GM12865 (cell line): ENCODE measurements at places on chromosomes 2 and 18.
A peak's percentile ranks its signal among the peaks of the same experiment; 100 is the strongest.

GRCh38 chr2:54455131-54455562 lies 980 bp upstream of the SPTBN1 start:
- no peak for DNase-seq

GRCh38 chr2:176162911-176163671 lies 6.0 kb downstream of the HOXD3 start:
- no peak for DNase-seq

DNA sequence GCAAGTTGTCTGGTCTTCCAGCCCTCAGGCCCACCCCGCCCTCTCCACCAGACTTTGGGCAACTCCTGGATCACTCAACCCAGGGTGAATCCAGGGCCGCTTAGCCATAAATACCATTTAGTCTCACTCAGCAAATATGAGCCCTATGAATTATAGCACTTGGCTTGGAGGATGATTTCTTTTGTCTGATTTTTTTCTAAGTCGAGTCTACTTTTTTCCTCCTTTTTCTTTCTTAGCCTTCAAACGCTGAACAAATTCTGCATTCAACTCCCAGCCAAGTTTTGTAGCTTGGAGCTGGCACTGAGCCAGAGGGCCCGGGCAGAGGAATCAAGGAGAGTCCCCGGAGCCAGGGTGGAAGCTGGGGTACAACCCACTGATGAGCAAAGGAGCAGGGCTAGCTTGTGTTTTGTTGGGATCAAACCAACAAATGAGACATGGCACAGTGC lies 48.7 kb downstream of the SERTAD2 start:
- no peak for DNase-seq

DNA sequence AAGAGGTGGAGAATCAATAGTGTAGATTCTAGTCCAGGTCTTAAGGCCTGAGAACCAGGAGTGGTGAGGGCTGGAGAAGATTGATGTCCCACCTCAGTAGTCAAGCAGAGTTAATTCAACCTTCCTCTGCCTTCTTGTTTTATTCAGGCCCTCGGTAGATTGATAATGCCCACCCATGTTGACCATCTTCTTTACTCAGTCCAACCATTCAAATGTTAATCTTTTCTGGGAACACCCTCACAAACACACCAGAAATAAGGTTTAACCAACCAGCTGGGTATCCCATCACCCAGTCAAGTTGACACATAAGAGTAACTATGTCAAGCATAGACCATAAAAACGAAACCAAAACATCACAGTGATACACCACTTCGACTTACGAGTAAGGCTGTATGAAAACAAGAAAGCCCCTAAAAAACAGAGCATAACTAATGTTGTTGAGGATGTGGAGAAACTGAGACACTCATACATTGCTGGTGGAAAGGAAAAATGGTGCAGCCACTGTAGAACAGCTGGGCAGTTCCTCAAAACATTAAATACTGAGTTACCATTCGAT lies 57.5 kb downstream of the SLC35F5 start:
- DNase-seq: peak; percentile 79

GRCh38 chr2:8317418-8317817 lies 364.4 kb upstream of the ID2 start:
- no peak for DNase-seq

DNA sequence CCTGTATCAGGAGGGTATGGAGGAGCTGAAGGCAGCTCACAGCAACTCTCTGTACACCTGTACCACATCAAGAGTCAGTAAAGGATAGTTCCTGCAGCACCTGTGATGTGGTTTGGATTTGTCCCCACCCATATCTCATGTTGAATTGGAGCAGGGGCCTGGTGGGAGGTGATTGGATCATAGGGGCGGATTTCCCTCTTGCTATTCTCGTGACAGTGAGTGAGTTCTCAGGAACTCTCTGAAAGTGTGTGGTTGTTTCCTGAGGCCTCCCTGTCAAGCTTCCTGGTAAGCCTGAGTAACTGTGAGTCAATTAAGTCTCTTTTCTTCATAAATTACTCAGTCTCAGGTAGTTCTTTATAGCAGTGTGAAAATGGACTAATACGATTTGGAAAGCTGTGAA lies 28.9 kb downstream of the OSBPL1A start:
- peak; percentile 35 for DNase-seq

GRCh38 chr2:12697617-12698016 lies 19.1 kb upstream of the TRIB2 start:
- no peak for DNase-seq

- DNase-seq: no peak
Observed at GRCh38 chr2:225725726-225726125, 326.2 kb downstream of the NYAP2 start.

- peak; percentile 92 for DNase-seq
Observed at GRCh38 chr2:27428978-27429541, 629 bp downstream of the NRBP1 start.

DNA sequence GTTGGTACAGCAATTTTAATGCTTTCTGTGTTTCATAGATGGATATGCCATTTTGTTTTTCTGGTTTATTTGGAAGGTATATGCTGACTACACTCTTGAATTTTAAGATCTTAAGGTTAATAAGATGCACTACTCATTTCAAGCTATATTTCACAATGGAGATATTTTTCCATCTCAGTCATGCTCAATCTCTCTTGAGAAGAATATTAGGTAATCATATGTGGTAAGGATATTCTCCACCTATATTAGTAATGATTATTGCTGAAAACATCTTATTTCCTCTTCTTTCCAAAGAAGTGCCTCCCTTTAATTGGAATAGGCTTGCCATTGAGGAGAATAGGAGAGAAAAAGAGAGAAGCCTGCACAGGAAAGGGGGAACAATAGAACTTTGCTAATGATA lies 40.1 kb downstream of the EPB41L3 start:
- DNase-seq: no peak

GRCh38 chr18:13268158-13269012 lies 49.8 kb downstream of the LDLRAD4 start:
- no peak for DNase-seq

DNA sequence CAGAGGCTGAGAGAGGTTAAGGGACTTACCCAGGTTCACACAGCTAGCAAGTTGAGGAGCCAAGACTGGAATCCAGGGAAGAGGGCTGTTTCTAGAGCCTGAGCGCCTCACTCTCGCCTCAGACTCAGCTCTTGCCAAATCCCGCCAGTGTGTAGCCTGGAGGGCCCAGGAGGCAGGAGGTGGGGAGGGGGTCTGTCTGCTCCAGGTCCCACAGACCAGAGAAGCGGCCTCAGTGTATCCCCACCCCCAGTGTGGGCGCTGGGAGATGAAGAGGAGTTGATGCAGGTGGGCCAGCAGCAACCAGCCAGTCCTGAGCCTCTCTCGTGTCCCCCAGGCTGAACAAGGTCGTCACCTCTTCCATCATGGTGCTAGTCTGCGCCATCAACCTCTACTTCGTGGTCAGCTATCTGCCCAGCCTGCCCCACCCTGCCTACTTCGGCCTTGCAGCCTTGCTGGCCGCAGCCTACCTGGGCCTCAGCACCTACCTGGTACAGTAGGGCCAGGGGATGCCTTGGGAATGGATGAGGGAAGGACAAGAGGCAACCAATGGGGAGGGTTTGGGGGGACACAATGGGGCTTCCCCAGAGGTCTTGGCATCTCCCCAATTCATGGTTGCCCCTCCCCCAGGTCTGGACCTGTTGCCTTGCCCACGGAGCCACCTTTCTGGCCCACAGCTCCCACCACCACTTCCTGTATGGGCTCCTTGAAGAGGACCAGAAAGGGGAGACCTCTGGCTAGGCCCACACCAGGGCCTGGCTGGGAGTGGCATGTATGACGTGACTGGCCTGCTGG lies 5.2 kb upstream of the CTDSP1 start:
- DNase-seq: no peak

GRCh38 chr2:176709149-176709951 lies 440.1 kb downstream of the MTX2 start:
- no peak for DNase-seq

DNA sequence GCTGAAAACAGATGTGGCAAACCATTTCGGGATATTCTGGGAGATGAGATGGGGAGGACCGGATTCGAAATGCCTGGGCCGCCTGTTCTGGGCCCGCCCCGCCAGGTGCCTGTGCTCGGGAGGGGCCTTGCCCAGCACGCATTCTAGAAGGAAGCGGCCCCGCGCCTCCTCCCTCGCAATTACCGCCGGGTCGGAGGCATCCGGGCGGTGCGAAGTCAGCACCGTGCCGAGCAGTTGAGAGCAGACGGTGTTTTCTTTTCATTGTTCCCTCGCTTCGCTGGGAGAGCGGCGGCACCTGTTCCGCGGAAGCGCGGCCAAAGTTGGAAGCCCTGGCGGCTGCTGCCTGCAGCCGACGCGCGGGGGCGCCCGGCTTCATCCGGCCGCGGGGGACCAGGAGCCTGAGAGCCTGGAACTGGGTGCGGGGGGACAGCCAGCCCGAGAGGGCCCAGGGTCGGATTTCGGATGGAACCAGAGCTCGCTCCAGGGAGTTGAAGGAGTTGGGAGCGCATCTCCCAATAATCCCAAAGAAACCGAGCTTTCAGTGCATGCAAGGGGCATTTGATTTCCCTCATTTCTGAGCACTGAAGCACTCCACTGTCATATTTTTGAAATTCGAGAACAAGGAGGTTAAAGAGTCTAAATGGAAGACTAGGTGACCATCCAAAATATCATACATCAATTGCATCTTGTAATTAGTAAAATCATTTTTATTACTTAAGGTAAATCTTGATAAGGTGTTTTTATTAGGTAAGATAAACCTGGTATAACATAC lies 241.8 kb upstream of the RAB12 start:
- peak; percentile 7 for DNase-seq

DNA sequence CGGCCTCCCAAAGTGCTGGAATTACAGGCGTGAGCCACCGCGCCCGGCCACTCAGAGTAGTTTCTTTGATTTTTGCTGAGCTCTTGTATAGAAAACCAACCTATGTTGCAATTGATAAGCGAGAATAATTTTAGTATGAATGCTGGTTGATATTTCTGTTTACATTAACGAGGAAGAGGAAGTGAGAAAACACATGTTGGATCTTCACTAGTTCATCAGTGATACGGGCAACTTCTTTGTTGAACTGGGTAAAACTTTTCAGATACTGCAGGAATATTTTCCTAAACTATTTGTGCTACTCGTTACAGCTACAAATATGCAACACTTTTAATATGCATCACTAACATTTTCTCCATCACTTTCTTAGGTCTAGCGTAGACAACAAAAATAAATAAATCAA lies 67.9 kb upstream of the SLC25A52 start:
- no peak for DNase-seq

- DNase-seq: no peak
Observed at GRCh38 chr2:222652491-222653255, 3.2 kb downstream of the FARSB start.

DNA sequence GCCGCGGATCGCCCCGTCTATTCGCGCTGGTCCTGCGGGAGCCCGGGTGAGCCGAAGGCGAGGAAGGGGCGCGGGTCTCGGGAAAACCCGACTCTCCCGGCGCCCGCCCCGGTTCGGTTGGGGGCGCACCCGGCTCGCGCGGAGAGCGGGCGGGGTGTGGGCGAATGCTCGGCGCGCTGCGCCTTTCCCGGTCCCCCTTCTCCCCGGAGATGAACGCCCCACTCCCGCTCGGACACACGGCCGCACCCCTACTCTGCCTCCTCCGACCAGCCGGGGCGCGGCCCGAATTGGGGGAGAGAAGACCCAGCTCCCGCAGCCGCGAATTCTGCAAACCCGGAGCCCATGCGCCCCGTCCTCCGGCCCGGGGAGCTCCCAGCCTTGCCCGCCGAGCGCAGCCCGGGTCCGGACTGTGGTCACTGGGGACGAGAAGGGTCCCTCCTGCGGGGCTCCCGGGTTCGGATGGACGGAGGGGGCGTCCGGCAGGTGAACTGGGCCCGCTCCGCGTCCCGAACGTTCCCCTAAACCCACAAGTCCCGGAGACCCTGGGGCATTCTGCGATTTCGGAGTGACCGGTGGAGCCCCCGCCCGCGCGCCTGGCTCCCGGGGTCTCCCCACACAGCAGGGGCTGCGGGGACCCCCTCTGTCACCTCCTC lies 734 bp downstream of the KCNG2 start:
- DNase-seq: no peak

DNA sequence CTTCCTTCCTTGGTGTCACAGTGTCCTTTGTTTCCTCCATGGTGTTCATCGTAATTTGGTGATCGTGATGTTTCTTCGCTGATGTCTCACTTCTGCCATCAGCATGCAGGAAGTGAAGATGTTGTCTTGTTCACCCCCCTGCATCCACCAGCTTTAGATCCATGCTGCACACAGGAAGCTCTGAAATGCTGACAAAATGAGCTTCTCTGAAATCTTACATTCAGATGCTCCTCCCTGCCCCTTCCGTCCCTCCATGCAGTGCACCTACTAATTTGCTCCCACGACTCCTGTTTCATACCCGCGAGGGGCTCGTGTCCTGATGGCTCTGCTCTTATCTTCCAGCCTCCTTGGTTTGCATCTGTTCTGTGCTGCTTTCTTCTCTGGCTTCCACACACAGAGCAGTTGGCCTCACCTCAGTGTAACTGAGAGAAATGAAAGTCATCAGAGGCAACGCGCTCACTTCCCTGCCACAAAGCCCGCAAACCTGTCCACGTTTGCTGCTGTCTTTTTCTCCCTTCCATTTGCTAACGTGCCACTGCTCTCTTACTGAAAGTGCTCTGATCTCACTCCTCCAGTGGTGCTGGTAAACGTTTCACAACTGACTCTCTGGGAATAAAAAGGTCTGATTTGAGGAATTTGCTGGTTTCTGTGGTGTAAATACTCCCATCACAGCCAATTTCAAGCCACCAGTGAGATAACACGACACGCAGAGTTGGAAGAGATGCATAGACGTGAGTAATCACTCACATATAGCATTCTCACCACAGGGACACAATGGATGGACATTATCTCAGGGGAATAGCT lies 41.0 kb upstream of the MGAT4A start:
- DNase-seq: peak; percentile 73

GRCh38 chr2:152054593-152054992 lies 44.3 kb downstream of the CACNB4 start:
- DNase-seq: no peak

GRCh38 chr2:232628466-232629128 lies 4.8 kb upstream of the EFHD1 start:
- DNase-seq: no peak

DNA sequence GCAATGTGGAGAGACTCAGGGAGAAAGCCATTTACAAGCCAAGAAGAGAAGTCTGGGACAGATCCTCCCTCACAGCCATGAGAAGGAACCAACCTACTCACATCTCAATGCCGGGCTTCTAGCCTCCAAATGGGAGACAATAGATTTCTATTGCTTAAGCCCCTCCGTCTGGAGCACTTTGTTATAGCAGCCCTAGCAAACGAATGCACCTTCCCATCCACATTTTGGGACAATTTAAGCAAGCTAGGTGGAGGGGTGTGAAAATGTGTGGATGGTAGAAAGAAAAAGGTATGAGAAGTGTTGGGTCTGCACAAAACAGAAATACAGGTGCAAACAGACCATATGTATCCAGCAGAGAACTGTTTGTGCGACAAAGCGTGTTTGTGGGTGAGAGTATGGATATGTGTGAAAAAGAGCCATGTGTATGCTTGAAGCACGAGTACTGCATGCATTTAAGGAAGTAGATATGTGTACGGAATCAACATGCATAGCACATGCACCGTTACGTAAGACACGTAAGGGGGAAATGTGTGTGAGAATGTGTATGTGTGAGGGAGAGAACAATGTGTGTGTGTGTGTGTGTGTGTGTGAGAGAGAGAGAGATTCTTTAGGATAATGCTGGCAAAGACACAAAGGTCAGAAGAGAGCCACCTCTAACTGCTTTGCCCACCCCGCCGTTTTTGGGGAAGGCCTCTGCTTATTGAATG lies 13.1 kb upstream of the E2F6 start:
- DNase-seq: no peak
